Activated T-cell treated with anti-CD3 and anti-CD28 coated beads, Interleukin-2, amount 50 U/mL, for 72 hours (primary cell): ENCODE measurements at places on chromosomes 4 and X. TPM values are rescaled to one million over a fixed set of nuclear protein-coding genes. Genes with fewer than 3 reads are reported as not detected.

DNA sequence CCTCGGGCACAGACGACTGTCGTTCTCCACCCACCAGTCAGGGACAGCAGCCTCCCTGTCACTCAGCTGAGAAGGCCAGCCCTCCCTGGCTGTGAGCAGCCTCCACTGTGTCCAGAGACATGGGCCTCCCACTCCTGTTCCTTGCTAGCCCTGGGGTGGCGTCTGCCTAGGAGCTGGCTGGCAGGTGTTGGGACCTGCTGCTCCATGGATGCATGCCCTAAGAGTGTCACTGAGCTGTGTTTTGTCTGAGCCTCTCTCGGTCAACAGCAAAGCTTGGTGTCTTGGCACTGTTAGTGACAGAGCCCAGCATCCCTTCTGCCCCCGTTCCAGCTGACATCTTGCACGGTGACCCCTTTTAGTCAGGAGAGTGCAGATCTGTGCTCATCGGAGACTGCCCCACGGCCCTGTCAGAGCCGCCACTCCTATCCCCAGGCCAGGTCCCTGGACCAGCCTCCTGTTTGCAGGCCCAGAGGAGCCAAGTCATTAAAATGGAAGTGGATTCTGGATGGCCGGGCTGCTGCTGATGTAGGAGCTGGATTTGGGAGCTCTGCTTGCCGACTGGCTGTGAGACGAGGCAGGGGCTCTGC, 7.9 kb upstream of the MSANTD1 start:
- no peak for DNase-seq

GRCh38 chr4:37471971-37472370, 214.2 kb downstream of the RELL1 start:
- no peak for DNase-seq

GRCh38 chr4:84389406-84389805, 109.7 kb downstream of the NKX6-1 start:
- no peak for DNase-seq

Gene UVSSA
- total RNA-seq: 25.8 TPM
